ENCODE measurements at places on chromosomes 13 and 19. TPM values are rescaled to one million over a fixed set of nuclear protein-coding genes. Genes with fewer than 3 reads are reported as not detected.

DNA sequence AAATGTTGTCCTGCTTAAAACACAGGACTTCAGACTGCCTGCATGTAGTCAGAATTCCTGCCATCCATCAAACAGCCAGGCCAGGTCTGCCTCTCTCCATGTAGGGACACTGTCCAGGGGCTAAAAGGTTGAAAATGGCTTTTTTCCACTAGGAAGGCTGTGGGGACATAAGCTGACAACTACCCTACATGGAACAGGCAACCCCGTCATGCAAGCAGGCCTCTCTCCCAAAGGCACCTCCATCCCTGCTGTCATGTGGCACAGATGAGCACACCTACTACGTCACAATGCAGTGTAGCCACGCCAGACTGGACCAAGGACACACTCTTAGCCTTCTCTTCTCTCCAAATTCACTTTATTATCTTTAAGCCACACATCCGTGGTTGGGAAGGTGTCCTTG lies 40.8 kb downstream of the LATS2 start:
- no peaks in the 10 kb centered on the region for H3K36me3 ChIP-seq
- no peak for DNase-seq
- H3K4me3 ChIP-seq: no peak overlapping the region
- no peaks in the 10 kb centered on the region for H3K27me3 ChIP-seq

- H3K27me3 ChIP-seq: peaks cover 37% of the 10 kb centered on the region
- H3K4me3 ChIP-seq: no peak overlapping the region
- peaks cover 17% of the 10 kb centered on the region for H3K4me1 ChIP-seq
- no peaks in the 10 kb centered on the region for H3K36me3 ChIP-seq
- no peak overlapping the region for H3K27ac ChIP-seq
Observed at GRCh38 chr13:20197361-20197834, 4.7 kb upstream of the GJB2 start.

DNA sequence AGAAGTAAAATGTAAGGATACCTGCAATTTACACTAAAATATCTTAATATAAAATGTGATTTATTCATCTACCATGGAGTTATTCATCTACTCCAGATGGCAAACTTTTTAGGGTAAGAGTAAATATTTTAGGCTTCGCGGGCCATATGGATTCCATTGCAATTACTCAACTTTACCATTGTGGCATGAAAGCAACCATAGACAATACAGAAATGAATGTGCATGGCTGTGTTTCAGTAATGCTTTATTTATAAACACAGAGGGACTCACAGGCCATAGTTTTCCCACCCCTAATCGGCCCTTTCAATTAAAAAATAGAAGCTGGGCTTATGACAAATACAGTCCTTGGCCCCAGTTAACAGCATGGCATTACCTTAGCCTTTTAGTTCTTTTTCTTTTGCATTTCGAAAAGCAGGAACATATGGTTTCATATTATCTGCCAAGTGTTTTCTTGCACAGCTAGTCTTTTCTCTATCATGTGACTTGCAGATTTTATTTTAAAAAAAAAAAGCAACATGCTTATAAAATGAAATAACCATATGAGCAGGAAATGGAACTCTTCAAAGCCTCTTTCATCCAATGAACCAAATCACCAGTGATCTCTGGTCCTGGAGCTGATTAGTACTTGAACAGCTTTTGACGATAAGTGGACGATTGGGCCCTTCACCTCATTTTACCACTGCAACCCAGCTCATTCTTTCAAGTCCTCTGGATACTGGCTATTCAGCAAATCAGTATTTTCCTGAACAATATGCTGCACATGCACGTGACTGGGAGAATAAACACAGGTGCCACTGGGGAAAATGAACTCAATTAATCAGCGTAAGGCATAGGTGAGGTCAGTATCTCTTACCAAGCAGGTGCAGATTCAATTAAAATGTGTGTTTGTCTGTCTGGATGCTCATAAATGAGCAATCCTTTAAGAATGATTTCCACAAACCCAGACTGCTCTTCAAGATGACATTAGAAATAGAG lies 63.9 kb downstream of the LHFPL6 start:
- H3K4me3 ChIP-seq: no peak overlapping the region
- DNase-seq: no peak
- H3K27ac ChIP-seq: no peak overlapping the region
- H3K27me3 ChIP-seq: no peaks in the 10 kb centered on the region
- H3K4me1 ChIP-seq: peaks cover 5% of the 10 kb centered on the region

DNA sequence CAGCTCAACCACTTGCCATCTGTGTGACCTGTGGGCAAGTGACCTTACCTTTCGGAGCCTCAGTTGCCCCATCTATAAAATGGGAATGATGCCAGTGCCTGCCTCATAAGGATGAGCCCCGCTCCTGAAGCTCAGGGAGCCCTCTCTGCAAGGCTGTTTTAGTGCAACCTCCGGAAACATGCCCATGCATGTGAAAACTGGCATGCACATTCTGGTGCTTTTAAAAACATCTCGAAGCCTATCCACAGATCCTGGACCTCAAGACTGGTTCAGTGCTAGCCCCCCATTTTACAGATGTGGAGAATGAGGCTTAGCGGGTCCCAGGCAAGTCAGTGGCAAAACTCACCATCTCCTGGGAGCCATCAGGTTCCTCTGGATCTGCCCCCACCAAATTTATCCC lies 5.6 kb downstream of the CADM4 start:
- no peak overlapping the region for H3K4me3 ChIP-seq
- peaks cover 2% of the 10 kb centered on the region for H3K4me1 ChIP-seq
- H3K36me3 ChIP-seq: no peaks in the 10 kb centered on the region
- DNase-seq: no peak

- H3K36me3 ChIP-seq: no peaks in the 10 kb centered on the region
- peaks cover 66% of the 10 kb centered on the region for H3K4me1 ChIP-seq
- no peak overlapping the region for H3K27ac ChIP-seq
- H3K4me3 ChIP-seq: no peak overlapping the region
- no peaks in the 10 kb centered on the region for H3K27me3 ChIP-seq
- no peak for DNase-seq
Observed at GRCh38 chr13:41013835-41014234, 5.3 kb downstream of the ELF1 start.

DNA sequence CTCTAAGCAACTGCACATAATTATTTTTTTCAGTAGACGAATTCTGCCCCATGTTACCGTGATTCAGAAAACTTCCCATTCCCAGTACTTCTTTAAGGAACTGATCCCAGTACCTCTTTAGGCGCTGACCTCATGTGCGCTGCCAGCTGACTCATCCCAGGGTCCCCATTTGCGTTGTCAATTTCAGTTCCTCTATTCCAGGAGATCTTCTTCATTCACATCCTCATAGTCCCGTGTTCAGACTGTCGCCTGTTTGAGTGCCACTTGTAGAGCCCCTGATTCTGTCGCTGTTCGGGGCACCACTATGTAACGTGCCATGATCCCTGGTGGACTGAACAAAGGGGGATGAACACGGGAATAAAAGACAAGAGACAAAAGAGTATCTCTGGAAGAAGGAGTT lies 16.4 kb downstream of the FPR3 start:
- H3K36me3 ChIP-seq: no peaks in the 10 kb centered on the region
- no peak for DNase-seq
- H3K27ac ChIP-seq: no peak overlapping the region
- no peaks in the 10 kb centered on the region for H3K27me3 ChIP-seq

CARM1 gene
- total RNA-seq: 15.6 TPM

- H3K4me1 ChIP-seq: no peaks in the 10 kb centered on the region
- DNase-seq: peak; percentile 59
- H3K27me3 ChIP-seq: no peaks in the 10 kb centered on the region
- no peak overlapping the region for H3K27ac ChIP-seq
- no peaks in the 10 kb centered on the region for H3K36me3 ChIP-seq
Observed at GRCh38 chr19:6674868-6675305, 4.9 kb upstream of the TNFSF14 start.

All from stomach (tissue), 19 donors.